ENCODE measurements at places on chromosomes 5 and 9. TPM values are rescaled to one million over a fixed set of nuclear protein-coding genes. Genes with fewer than 3 reads are reported as not detected.

- no peak overlapping the region for H3K4me3 ChIP-seq
- H3K27me3 ChIP-seq: no peaks in the 10 kb centered on the region
Observed at GRCh38 chr9:95491543-95492320, 25.0 kb downstream of the PTCH1 start.

DNA sequence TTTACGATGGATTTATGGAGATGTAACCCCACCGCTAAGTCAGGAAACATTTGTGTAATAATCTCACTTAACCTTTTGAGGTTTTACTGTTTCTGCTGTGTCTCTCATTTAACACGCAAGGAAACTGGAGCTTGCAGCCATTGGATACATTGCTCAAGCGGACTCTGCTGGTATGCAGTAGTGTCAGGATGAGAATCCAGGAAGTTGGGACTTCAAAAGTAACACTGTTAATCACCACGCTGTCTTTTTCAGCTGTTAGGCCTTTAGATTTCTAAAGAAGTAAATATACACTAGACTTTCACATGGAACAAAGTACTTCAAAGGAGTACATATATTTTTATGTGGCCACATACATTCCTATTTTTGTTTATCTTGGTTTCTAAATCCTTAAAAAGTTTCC, 114.7 kb downstream of the LPAR1 start:
- H3K36me3 ChIP-seq: no peaks in the 10 kb centered on the region
- H3K4me3 ChIP-seq: no peak overlapping the region
- DNase-seq: no peak
- no peaks in the 10 kb centered on the region for H3K4me1 ChIP-seq
- H3K27me3 ChIP-seq: no peaks in the 10 kb centered on the region

DNA sequence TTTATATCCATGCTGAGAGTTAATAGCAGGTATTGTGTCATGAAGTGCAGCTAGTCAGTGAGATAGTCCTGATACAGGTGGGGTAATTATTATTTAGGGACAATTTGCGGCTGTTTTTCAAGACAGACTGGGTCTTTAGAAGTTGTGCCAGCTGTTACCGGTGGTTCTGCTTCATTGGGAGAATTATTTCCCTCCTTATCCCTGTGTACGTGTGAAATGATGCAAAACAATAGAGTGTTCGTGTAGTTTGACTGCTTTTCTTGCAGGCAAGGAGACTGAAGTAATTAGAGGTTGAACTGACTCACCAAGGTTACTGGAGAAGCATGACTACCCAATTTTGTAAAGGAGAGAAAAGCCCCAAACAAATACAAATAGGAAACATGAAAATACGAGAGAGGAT, 101.7 kb downstream of the ARRDC3 start:
- H3K27ac ChIP-seq: peak overlapping the region; percentile 99
- no peaks in the 10 kb centered on the region for H3K36me3 ChIP-seq
- H3K4me3 ChIP-seq: no peak overlapping the region
- H3K27me3 ChIP-seq: no peaks in the 10 kb centered on the region

EMB gene
- total RNA-seq: 42.5 TPM

Measured in adrenal gland (tissue), 19 donors.